Right atrium auricular region (tissue), 2 donors: ENCODE measurements at places on chromosomes 1 and 21. TPM values are rescaled to one million over a fixed set of nuclear protein-coding genes. Genes with fewer than 3 reads are reported as not detected.

The SLC50A1 gene
- total RNA-seq = 10.0 TPM

The TNFAIP8L2 gene
- 4.8 TPM for total RNA-seq

The LRRC39 gene
- total RNA-seq = 142 TPM

The OR2T33 gene
- total RNA-seq = not detected

DNA sequence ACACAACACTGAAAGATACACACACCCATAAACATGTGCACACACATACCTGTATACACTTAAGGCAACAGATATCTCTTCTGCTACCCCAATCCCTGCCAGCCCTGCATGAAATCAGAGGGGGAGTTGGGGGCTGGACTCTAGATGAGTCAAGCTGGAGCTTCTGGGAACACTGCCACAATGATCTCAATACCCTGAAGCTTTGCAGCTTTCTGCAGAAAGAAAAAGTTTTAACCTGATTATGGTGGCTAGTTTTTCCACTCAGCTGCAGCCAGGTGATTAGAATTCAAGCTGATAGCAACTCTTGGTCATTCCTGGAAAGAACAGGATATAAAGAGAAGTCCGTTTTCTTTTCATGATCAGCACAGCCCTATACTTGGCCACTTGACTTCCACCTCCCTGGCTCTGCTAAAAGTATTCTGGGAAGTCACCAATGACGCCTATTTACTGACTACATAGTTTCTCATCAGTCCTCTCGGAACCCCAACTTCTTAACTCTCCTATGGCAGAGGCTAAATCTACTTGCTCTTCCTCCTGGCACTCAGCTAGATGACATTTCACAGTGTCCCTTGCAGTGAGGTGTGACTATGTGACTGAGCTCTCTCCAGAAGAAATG, 20.7 kb upstream of the DNASE2B start:
- DNase-seq = no peak

The MYOG gene
- not detected for total RNA-seq

GRCh38 chr1:167099851-167100250, 6.0 kb downstream of the STYXL2 start:
- DNase-seq = no peak

GRCh38 chr1:176963181-176963580, 201.3 kb downstream of the ASTN1 start:
- DNase-seq = no peak

The SERTAD4 gene
- total RNA-seq = 6.5 TPM

DNA sequence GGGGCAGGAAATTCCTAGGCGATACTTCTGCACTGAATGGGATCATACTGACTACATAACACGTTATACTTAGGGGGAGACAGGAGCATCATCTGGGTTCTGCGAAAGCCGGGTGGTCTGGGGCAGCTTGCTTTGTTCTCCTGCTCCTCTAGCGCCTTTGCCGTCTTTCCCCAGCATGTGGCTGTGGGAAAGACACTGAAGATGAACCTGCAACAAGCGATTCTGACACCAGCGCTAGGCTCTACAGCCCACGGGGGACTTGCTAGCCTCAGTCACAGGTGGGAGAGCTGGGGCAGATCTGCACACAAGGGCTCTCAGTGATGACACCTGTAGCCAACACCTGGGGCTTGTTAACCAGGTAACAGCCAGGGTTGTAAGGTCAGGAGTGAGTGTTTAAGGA, 51.8 kb downstream of the CD46 start:
- no peak for DNase-seq
